ENCODE measurements at places on chromosomes 3 and 15.

GRCh38 chr15:56342653-56343052, 22.6 kb upstream of the TEX9 start:
- no peak for DNase-seq

GRCh38 chr3:196868297-196868661, 559 bp downstream of the SENP5 start:
- DNase-seq: no peak

- no peak for DNase-seq
Measured at GRCh38 chr3:37963016-37963415, 27.6 kb upstream of the VILL start.

- DNase-seq: no peak
Measured at GRCh38 chr3:4355401-4356219, 52.4 kb downstream of the SETMAR start.

DNA sequence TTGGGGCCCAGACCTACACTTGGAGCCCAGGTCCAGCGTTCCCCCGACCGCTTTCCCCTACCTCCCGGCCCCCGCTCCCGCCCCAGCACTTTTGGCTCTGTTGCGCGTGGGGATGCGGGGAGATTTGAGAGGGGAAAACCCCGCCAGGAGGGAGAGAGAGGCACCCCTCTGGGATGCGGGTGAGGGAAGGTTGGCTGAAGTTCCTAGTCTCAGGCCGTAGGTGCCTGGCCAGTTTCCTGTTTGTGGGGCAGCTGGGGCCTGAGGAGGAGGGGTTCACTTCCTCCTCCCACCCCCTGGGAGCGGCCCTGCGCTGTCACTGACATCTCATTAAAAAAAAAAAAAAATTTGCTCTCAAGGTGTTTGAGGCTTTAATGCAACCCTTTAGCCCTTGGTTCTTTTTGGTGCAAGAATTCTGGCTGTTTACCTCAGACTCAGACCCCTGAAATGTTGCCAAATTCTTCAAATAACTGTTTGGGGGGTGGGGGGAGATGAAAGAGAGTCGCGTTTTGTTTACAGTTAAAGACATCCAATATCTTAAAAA, 2.6 kb downstream of the FAM43A start:
- DNase-seq: no peak

DNA sequence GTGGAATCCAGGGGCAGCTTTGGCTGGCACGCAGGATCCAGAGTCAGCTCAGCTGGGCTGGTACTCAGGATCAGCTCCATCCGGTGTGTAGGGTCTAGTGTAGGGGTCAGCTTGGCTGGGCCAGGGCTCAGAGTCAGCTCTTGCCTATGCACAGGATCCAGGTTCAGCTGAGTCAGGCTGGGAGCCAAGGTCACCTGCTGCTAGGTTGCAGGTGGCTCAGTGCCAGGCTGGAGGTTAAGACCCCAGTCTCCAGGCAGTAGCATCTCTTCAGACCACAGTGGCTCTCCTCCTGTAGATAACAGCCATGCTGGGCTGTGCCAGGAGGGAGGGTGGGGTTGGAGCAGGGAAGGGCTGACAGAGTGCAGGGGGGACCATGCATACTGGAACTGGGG, 1.8 kb downstream of the HYAL3 start:
- DNase-seq: no peak
